Karpas-422 (cell line): ENCODE measurements at places on chromosomes 11 and 22. TPM values are rescaled to one million over a fixed set of nuclear protein-coding genes. Genes with fewer than 3 reads are reported as not detected.
A peak's percentile ranks its signal among the peaks of the same experiment; 100 is the strongest.

ABCC8 gene
- not detected in 2 replicates for total RNA-seq

LMO2 gene
- total RNA-seq: 0.34 and 0.47 TPM in 2 replicates

DNA sequence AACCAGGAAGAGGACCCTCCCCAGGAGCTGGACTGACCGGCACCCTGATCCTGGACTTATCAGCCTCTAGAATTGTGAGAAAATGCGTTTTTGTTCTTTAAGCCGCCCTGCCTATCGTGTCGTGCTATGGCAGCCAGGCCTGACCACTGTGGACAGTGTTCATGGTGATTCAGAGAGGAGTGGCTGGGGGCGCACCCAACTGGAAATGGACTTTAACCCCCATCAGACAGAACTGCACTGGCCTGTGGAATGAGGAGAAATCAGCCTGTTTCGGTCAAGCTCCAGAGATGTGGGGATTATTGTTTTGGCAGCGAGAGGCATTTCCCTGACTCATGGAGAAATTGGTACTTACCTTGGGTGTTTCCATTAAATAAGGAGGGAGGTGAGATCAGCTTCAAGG is 1437.8 kb downstream of the BRD1 start:
- no peak for DNase-seq

DNA sequence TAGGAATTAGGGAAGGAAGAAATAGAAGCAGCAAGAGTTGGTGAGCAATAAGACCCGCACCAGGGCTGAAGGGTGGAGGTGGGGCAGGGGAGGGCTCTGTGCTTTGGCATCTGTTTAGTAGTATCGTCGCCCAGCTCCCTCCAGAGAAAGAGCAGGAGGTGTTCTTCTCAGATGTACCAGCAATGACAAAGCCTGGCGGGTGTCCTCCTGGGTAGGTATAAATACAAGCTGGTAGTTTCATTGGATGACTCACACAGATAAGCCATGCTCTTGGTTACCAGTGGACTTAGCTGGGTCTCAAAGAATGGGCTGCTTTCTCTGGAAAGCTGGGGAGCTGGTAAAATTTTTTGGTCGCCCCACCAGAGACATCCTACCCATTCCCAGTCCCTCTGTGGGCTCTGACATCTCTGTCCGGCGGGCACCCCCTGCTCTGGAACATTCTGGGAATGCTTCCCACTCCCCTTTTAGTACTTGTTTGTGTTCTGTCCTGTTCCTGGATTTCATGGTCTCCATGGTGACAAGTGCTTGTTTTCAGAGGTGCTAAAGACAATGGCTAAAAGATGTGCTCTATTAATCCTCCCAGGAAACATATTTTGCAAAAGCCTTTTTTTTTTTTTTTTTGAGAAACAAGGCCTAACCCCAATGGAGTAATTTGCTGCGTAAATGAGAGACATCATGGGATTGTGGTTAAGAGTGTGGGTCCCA is 15.4 kb upstream of the TUBA8 start:
- no peak for DNase-seq

DNA sequence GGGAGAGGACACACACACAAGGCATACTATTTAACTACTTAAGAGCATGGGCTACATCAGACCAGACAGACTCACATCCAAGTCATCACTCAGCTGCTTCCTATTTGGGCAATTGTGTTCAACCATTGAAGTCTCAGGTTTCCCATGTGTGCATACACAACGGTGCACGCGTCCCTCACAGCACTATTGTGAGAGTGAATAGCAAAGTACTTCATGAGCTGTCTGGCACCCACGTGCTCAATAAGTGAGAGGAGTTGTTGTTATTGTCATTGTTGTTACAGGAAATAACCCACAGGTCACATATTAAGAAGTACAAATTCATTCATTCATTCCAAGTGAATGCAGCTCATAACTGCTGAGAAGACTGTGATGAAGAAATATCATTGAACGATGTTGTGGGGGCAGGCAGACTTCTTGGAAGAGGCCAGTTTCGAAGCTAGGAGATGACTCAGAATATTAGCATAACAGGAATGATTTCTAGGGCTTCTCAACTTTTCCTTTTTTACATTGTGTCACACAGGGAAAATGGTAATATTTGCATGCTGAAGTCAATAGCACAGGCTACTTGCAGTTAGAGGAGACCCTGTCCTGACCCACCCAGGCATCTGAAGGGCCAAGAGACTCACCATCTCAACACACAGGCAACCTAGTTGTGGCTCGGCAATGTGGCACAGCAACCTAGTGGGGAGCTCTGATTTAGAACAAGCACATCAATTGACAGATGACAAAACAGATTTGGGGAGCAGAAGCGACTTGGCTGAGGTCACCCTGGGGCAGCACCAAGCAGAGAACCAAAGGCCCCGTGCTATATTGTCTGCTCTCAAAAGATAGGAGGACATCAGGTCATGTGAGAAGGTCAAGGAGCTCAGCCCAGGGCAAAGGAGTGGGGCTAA is 606.0 kb downstream of the BUD13 start:
- DNase-seq: no peak

DNA sequence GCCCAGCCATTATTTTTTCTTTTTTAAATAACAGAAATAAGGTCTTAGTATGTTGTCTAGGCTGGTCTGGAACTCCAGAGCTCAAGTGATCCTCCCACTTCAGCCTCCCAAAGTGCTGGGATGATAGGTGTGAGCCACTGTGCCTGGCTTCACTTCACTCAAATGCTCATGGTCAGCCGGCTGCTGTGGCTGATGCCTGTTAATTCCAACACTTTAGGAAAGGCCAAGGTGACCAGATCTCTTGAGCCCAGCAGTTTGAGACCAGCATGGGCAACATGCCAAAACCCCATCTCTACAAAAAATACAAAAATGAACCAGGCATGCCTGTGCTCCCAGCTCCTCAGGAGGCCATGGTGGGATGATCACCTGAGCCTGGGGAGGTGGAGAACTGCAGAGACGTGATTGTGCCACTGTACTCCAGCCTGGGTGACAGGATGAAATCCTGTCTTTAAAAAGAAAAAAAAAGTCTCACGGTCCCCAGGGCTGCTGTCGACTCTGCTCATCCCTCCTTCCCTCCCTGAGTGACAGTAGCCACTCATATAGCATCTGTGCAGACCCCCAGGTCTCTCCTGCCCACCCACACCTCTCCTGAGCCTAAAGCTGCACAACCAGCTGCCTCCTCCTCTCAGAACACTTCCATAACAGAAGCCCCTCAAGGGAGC is 3.6 kb downstream of the YDJC start:
- DNase-seq: peak; percentile 43
